ENCODE measurements at places on chromosomes 12 and 14. TPM values are rescaled to one million over a fixed set of nuclear protein-coding genes. Genes with fewer than 3 reads are reported as not detected.

The OTX2 gene
- not detected for total RNA-seq

The NGB gene
- not detected for total RNA-seq

The CLECL1 gene
- not detected for total RNA-seq

The C1QL4 gene
- total RNA-seq: 0.17 TPM

The SMOC1 gene
- total RNA-seq: not detected

The ACVRL1 gene
- total RNA-seq: 20.8 TPM

The BLTP3B gene
- total RNA-seq: 38.3 TPM

The SLC39A9 gene
- total RNA-seq: 81.9 TPM

The SLC17A8 gene
- total RNA-seq: not detected

The MAP1LC3B2 gene
- 1.2 TPM for total RNA-seq

The TPH2 gene
- total RNA-seq: not detected

The FBXW8 gene
- total RNA-seq: 10.8 TPM

Measured in fibroblast of lung (primary cell).